SHP77 (cell line): ENCODE measurements at places on chromosomes 3 and 15.
A peak's percentile ranks its signal among the peaks of the same experiment; 100 is the strongest.

DNA sequence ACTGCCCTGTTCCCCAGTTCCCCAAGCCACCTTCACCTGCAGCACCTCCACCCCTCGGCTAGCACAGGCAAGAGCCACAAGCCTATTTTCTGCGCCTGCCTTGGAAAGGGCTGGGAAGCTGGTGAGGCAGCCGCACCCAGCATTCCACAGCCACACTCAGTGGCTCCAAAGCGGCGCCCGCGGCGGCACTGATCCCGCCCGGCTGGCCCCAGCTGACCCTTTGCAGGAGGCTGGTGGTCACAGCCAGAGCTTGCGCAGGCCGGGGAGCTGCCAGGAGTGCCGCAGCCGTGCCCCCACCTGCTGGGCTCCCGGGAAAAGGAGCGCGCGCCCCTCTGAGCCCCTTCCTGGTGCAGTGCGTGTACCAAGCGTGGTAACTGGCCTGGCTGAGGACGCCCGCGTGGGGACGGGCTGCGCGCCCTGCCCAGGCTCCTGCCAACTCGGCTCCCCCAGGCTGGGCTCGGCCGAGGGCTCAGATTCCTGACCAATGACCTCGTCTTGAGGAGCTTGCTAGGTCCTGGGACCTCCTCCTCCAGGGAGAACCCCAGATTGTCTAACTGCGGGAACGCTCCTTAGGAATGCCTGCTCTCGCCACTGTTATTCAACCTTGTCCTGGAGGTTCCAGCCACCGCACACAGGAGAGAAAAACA is 13.3 kb downstream of the GRAMD2A start:
- no peak for DNase-seq

GRCh38 chr15:96428742-96429141 is 98.2 kb downstream of the NR2F2 start:
- no peak for DNase-seq

GRCh38 chr3:120875507-120875906 is 32.5 kb upstream of the STXBP5L start:
- no peak for DNase-seq

DNA sequence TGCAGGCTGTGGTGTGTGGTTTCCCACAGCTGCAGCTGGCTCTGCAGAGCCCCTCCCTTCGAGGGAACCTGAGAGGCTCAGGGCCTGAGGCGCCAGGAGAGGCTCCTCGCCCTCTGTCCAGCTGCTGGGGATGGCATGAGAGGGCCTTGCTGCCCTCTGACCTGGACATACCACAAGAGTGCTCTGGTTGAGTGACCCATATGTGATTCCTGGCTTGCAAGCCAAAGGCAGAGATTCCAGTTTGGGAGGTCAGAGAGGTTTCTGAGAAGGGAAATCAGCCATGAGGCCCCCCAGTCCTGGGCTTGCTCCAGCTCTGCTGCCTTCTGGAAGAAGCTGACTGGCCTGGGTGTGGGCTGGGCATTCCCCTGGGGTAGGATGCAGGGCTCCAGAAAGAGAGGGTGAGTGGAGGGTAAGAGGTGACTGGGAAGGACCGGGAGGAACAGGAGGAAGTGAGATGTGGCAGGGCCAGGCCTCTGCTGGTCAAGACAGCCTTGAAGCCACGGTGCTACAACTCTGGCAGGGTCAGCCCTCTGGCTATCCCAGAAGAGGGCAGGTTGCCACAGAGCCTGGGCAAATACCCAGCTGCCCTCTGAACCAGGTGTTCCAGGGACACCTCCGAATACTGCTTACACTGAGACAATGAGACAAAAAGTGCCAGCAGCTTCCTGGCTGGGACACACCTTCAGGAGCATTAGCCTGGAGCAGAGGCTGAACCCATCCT is 16.0 kb upstream of the SRP14 start:
- peak; percentile 92 for DNase-seq

DNA sequence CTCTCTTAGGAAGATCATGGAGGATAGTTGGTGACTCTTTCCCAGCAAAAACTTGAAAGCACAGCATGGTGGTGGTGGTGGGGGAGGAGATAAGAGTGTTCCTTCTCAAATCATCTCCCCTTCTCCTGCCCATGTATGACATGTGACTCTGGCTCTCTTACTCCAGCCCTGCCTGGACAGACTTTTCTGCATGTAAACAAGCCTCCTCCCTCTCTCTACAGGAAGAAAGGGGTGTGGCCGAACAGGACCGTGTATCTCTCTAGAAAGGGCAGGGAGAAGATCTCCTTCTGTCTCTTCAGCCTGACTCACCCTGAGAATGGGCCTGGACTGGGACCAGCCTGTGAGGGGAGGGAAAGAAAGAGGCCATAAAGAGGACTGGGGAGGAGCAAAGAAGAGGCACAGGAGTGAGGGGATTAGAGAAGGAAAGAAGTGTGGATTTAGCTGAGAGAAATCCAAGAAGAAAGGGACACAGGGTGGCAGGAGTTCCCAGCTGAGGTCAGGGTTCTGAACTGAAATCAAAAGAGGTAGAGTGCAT is 1.5 kb downstream of the CELF6 start:
- no peak for DNase-seq
